T-helper 1 cell (primary cell): ENCODE measurements at places on chromosomes 7 and 10.

DNA sequence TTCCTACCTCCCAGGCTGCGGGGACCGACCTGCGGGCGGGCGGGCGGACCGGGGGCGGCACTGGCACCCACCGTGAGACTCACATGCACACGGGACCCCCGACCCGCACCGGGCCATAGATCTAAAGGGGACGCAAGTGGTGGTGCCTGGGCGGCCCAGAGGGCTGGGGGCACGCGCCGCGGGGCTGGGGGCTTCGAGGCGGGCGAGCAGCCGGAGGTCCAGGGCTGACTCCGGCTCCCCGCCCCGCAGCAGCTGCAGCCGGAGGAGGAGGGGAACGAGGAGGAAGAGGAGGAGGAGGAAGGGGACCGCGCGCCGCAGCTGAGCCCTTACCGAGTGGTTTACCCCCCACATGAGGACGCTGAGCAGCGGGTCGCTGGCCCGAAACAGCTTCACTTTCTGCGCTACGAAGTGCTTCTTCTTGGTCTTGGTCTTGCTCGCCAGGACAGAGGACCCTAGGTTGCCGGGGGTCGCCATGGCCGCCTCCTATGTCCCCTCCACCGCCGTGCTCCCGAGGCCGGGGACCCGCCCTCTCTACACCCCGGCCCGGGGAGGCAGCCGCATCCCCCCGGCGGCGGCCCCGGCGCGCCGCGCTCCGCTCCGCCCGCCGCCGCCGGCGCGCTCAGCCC, 412 bp downstream of the PIP4K2A start:
- peak; percentile 23 for DNase-seq

DNA sequence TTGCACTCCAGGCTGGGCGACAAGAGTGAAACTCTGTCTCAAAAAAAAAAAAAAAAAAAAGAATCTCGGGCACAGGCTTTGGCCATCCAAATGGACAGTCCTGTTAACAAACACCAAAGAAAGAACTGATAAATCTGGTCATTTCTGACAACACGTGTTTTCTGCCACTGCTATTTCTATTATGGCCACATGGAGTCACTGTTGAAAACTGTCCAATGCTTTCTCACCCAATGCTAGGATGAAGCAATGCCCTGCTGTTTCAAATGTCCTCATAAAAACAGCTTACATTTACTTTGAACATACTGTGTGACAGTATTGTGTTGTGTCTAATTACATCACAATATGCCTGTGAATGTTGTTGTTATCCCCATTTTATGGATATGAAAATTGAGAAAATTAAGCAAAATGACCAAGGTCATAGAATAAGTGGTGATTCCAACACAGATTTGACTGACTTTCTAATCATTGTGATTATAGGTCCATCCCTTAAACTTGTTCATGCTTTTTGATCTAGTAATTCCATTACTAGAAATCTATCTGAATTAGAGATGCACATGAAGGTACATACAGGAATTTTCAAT, 19.9 kb upstream of the MAP3K8 start:
- no peak for DNase-seq

DNA sequence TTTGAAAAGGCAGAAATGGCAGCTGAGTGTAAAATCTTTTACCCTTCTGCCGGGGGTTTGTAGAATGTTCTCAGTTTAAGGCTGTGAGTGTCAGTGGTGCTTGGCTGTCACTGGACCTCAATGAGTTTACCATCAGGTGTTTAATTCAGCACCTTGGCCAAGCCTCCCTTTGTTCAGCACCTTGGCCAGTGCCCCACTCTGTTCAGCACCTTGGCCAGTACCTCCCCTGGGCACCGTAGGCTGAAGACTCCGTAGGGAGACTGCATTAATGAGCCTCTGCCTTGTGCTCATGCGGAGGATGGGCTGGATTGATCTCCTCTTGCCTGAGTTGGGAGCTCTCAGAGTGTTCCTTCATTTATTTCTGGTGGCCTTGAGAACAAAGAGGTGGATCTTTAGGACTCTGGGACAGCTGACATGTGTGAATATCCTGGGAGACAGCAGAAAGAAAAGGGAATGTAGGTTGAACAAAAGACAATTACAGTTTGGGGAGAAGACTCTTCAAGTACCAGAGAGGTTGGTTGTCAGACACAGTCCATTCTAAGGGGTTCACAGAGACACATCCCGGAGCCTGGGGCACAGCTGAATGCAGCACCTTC, 1.6 kb downstream of the FAM24A start:
- peak; percentile 28 for DNase-seq

DNA sequence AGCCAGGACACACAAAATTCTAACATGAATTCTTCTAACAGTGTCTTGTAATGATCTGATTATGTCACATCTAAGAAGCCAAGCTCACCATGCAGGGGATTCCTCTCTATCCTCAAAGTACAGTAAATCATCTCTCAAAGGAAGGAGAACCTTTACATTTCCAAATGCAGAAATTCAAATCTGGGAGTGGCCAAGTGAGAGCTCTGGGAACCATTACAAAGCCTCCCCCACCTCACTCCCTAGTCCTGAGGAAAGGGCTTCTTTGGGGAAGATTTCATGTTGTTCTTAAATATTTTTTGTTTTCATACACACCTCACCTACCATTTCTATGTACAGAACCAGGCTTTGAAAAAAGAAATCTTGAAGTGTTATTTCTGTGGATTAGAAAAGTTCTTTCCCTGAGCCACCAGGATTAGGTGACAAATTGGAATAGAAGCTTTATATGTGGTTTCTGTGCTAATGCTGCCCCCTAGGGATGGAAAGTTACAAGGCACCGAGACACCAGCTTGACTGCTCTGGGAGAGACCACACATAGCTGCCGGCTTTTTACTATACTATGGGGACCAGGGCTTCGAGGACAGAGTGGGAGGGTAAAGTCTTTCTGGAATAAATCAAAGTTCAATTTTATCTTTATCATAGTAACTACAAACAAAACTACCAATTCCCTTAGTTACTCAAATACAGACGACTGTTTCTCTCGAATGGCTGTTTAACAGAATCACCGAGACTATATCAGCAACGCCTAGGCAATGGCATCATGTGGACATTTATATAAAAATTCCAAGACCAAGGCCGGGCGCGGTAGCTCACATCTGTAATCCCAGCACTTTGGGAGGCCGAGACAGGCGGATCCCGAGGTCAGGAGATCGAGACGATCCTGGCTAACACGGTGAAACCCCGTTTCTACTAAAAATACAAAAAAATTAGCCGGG, 116.1 kb downstream of the RNF216 start:
- DNase-seq, result peak; percentile 49

GRCh38 chr10:129946859-129947258, 17.2 kb downstream of the EBF3 start:
- DNase-seq, result no peak

- DNase-seq, result no peak
Measured at GRCh38 chr10:113958631-113959382, 84.9 kb upstream of the ADRB1 start.

DNA sequence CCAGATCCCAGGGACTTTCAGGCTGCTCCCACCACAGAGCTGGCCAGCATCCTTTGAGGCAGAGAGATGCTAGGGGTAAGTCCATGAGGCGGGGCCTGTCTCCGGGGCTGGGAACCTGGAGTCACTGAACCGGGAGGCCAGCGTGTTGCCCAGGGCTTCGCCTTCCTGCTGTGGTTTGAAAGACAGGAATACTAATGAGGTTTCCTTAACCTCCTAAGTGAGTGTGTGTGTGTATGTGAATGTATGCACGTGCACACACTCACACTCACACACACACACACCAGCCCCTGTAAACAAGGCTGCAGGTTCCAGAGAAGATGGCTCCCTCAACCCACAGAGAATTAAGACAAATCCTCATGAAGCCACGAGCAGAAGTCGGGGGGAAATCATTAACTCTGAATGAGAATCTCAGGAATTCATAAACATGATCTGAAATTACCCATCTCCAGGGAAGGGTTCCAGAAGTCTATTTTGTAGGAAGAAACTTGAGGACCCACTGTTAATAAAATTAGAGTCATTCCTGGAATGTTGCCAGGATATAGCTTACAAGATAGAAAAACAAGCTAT, 20.3 kb upstream of the PFKP start:
- no peak for DNase-seq

DNA sequence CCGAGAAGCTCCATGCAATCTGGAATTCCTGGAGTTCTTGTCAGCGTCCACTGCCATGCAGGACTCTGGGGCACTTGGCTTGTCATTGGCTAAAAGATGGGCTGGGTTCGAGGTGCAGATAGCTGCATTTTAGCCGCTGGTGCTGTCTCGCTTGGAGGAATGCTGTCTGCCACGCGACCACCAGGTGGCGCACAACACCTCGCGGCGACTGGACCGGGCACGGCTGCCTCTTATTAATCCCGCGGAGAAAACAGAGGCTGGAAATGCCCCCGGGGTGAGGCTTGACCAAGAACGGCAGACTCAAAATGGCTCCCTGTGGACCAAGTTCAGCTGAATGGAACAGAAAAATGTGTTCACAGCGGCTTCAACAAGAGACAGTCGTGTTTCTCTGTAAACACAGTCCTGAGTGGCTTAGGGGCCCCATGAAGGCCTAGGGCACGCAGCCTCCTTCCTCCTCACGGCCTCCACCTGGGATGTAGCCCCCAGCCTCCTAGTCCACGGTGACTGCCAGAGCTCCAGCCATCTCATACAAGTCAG, 46.2 kb downstream of the AOC1 start:
- peak; percentile 70 for DNase-seq

DNA sequence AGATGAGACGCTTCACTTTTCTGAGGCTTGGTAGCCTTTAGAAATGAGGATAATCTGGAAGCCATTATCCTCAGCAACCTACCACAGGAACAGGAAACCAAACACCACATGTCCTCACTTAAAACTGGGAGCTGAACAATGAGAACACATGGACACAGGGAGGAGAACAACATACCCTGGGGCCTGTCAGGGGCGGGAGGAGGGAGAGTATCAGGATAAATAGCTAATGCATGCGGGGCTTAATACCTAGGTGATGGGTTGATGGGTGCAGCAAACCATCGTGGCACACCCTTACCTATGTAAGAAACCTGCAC, 48.9 kb downstream of the LRGUK start:
- DNase-seq, result no peak

DNA sequence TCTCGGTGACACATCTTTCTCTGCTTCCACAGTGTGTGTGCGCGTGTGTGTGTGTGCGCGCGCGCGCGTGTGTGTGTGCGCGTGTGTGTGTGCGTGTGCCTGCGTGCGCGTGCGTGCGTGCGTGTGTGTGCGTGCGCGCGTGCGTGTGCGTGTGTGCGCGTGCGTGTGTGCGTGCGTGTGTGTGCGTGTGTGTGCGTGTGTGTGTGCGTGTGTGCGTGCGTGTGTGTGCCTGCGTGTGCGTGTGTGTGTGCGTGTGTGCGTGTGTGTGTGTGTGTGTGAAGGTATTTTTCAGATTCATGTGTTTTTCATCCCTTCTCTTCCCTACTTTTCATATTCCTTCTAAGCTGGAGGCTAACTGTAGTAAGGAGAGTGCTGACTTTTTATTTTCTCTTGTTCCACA, 148.4 kb downstream of the CREB5 start:
- DNase-seq, result no peak

- DNase-seq, result no peak
Measured at GRCh38 chr10:107653832-107654287, 489.4 kb upstream of the SORCS1 start.

GRCh38 chr10:17356820-17357219, 97.6 kb downstream of the ST8SIA6 start:
- no peak for DNase-seq

GRCh38 chr10:129380279-129380678, 86.8 kb upstream of the MGMT start:
- DNase-seq, result no peak

DNA sequence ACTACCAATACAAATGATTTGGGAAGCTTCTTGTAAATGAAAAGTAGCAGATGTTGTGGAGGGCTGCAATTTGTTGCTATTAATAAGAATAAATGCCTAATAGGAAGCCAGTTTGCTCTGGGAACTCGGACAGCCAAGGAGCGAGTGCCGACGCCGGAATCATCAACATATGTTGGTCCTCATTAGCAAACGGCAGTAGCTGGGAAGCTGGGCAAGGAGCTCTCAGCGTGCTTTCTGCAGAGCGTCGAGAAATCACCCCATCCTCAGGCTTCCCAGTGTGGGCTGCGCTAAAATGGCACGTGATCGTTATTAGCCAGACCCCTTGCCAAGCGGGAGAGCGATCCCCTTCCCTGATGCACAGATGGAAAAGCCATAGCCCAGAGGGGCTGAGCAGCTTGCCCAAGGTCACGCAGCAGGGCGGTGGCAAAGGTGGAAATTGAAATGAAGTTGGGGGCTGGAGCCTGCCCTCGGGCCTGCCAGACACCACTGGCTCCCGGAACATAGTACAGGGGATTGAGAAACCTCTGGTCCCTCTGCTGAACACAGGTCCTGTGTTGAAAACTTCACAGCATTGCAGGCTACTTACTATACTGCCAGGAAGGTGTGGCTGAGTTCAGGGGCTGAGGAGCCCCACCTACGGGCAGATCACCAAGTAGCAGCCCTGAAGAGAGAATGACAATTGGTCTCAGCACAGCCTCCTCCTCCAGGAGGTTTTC, 326.9 kb downstream of the PLXNA4 start:
- no peak for DNase-seq

DNA sequence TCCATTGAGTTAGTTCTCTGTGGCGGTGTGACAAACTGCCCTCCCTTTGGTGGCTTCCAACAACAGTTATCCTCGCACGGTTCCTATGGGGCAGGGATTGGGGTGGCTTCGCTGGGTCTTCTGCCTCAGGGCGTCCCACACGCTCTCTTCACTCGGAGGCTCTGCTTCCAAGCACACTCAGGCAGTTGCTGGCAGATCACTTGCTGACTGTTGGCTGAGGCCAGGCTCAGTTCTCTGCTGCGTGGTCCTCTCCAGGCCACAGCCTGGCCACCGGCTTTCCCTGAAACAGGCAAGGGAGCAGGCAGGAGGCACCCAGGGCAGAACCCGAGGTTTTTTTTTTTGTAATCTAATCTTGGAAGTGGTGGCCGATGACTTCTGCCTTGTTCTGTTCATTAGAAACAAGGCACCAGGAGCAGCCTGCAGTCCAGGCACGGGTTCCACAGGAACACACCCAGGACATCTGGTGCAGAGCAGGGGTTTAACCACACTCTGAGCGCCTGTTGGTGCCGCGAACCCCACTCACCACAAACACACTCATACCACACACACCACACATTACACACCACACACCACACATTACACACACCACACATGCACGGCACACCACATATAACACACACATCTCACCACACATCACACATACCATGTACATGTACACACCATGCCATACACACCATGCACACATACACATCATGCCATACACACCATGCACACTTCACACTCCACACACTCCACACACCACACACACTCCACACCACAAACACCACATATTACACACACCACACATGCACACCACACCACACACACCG, 112.2 kb downstream of the PTPN20 start:
- no peak for DNase-seq

DNA sequence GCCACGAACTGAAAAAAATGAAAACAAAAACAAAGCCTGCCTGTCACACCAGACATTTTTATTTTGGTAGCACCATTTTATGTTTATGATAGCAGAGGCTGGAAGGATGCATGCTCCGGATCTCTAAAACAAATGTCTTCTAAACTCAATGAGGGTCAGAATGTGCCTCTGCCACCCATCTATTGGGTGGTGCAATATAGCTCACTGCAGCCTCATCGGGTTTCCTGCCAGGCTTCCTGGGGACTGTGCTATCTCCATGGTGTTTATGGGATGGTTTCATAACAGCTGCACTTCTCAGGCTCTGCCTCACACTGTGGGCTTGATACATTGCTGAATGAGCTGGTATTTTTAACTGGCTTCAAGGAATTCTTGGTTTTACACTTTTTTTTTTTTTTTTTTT, 94.4 kb downstream of the ITIH5 start:
- DNase-seq, result no peak
